ENCODE measurements at places on chromosomes 2 and 18.

GRCh38 chr2:240428245-240428644 lies 7.2 kb upstream of the GPC1 start:
- no peak for DNase-seq

DNA sequence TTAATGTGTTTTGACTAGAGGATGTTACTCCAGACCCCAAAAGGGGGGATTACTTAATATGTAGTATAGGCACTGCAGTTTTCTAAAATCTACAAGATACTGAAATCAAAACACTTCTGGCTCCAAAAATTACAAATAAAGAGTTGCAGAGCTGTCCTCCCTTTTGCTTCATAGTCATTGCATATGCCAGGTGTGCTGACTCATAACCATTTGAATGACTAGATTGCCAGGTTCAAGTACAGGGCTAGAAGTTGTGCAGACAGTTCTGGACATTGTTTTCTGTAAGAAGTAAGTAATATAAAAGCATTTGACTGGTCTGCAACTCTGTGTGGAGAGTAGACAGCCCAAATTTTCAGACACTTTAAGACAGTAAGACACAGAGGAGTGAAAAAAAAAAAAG lies 6.7 kb downstream of the CWC22 start:
- no peak for DNase-seq

DNA sequence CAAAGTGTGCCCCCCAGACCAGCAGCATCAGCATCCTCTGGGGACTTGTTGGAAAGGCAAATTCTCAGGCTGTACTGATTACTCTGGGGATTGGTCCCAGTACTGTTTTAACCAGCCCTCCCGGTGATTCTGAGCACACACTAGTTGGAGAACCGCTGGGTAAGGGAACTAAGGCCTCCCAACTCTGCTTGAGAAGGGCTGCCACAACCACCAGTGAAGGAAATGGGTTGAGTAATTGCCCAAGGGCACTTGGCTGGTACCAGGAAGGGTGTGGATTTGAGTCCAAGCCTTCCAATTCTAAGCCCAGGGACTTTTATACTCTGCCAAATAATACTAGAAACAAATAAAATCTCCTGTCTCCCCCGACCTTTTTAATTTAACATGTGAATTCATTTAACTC lies 219.9 kb downstream of the SETBP1 start:
- no peak for DNase-seq

DNA sequence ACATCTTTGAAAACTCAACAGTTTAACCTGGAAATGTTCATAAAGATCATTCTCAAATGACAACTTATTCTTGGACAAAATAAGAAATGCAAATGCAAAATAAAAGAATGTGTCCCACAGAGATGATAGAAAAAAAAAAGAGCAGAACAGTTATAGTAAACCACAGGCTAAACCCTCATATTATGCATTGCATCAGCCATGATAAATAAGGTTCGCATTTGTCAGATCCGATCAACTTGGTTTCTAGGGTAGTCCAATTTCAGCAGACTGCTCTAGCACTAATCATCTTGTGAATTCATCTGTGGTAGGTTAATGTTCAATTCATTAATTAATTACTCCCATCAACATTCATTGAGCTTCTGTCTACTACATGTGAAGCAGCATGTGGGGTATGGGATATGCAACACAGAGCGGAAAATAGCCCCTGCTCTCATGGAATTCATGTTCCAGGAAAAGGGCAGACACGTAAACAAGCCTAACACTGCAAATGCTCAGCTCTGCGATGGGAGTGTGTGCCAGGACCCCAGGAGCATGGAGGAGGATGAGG lies 316.2 kb upstream of the REV1 start:
- no peak for DNase-seq

GRCh38 chr2:230434677-230435324 lies 18.8 kb downstream of the SP100 start:
- no peak for DNase-seq

- no peak for DNase-seq
Observed at GRCh38 chr2:233728723-233729301, at the start of gene UGT1A3. UGT1A3 (plus strand) TSS chr2:233729042; CDS start chr2:233729127, 85 bp downstream.

DNA sequence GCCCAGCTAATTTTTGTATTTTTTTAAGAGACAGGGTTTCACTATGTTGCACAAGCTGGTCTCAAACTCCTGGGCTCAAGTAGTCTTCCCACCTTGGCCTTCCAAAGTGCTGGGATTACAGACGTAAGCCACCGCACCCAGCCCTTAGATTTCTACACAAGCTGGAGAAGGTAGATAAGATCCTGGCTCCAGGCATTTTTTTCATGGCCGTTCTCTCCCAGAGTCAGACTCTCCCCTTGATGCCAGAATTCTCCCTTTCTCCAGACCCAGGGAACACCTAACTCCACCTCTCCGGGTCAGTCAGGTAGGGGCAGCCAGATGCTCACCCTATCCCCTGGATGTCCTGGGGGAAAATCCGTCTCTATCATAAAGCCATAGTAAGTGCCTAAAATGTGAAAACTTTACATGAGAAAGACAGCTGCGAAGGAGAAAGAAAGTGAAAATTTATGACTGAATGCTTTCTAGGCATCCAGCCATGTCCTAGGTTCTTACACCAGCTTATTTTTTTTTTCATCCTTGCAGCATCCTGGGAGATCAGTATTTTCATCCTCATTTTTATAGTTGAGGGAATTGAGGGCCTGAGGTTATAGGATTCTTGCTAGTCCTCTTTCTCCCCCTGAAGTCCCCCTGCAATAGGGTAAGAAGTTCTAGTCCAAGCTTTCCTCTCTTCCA lies 16.3 kb downstream of the SIX3 start:
- no peak for DNase-seq

GRCh38 chr2:30218338-30218713 lies 13.0 kb upstream of the LBH start:
- no peak for DNase-seq

DNA sequence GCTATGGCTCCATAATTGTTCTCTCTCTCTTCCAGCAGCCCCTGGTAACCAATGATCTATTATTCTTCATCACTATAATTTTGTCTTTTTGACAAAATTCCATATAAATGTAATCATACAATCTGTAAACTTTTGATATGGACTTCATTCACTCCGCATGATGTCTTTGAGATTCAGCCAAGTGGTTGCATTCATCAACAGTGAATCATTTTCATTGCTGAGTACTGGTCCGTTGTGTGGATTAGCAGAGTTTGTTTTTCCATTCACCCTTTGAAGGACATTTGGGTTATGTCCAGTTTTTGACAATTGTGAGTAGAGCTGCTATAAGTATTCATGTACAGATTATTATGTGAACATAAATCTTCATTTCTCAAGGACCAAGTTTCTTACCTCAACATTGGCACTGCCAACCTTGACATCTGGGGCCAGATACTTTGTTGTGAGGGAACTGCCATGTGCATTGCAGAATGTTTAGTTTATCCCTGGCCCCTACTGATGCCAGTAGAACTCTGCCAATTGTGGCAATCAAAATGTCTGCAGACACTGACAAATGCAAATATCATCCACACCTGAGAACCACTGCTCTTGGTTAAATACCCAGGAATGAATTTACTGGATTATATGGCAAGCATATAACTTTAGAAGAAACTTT lies 48.4 kb upstream of the BCL2L11 start:
- no peak for DNase-seq

GRCh38 chr18:69002233-69002632 lies 204.4 kb downstream of the CCDC102B start:
- no peak for DNase-seq

- peak; percentile 61 for DNase-seq
Observed at GRCh38 chr2:233426619-233427342, 72.5 kb downstream of the DGKD start.

DNA sequence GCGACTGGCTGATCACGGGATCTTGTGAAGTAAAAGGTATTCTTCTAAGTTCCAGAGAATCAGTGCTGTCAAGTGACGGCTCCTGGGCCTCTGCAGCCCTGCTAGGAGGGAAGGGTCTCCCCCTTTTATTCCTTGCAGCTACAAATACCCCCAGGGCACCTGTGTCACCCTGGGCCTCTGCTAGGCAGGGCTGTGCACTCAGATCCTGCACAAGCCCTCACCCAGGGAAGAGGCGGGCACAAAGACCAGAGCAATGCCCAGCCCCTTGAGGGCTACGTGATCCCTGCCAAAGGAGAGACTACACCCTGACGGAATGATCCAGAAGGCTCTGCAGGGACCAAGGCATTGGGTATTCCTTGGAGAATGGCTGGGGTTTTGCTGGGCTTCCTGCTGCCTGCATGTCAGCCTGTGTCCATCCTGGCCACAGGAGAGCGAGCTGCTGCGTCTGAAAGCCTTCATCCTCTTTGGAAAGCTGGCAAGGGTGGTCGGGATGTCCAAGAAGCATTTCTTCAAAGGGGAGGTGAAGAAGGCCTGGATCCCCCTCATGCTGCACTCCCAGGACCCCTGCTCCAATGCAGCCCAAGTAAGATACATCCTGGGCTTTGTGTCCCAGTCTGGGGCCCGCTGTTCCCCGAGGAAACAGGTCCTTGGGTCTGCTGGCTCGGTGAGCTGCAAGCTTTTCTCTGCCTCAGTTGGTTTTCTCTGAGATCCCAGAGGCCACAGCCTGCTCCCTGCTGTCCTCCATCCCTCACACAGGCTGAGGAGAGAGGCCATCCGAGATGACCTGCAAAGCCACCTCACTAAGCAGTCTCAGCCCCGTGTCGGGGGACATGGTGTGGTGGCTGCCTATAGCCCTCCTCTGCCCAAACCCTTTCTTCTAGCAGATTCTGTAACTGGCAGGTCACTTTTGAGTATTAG lies 24.9 kb downstream of the HJURP start:
- DNase-seq, result no peak

DNA sequence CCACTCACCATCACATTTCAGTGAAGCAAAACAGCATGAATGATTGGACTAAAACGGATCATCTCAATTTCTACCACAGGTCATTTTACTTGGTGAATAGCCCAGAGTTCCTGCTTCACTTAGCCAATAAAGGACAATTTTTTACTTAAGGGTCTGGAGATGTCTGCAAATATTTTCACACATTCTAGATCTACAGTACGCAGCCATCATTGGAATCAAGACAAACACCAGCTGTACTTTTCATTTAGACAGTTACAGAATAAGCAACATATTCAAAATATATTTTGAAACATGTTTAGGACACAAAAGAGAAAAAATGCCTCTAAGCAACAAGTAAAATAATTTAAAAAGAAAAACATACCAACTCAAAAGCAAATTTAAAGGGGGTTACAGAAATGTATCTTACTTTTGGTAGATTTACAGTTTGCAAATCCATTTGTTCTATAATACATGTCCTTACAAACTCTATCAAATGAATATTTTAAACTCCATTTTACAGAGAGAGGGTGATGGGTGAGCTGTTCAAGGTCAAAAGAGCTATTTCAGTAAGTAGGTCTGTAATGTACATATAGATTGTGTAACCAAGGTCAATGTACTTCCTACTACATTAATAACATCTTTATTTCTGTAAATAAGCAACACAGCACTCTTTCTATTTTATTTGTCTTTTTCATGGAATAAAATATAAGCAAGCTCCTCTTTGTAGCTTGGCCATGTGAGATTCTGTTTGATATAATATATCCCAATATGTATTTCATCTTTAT lies 13.4 kb downstream of the PPP1R1C start:
- DNase-seq, result no peak

- DNase-seq, result no peak
Observed at GRCh38 chr2:109503191-109503590, 110.6 kb downstream of the SEPTIN10 start.

DNA sequence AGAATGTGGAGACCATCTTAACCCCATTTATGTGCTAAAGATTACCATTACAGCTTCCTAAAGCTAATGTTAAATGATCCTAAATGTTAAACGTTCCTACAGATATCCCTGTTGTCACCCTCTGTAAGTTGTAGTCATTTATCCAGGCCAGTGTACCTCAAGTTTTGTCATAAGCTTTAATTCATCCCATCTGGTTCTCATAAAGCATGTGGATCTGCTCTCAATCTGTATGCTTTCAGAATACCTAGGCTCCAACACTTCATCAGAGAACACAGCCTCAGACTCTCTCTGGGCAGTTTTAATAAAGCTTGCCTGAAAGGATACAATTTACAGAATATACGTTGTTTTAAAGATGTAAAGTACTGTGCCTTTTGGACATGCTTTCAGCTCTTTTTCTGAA lies 4.2 kb upstream of the CCDC178 start:
- DNase-seq, result no peak

DNA sequence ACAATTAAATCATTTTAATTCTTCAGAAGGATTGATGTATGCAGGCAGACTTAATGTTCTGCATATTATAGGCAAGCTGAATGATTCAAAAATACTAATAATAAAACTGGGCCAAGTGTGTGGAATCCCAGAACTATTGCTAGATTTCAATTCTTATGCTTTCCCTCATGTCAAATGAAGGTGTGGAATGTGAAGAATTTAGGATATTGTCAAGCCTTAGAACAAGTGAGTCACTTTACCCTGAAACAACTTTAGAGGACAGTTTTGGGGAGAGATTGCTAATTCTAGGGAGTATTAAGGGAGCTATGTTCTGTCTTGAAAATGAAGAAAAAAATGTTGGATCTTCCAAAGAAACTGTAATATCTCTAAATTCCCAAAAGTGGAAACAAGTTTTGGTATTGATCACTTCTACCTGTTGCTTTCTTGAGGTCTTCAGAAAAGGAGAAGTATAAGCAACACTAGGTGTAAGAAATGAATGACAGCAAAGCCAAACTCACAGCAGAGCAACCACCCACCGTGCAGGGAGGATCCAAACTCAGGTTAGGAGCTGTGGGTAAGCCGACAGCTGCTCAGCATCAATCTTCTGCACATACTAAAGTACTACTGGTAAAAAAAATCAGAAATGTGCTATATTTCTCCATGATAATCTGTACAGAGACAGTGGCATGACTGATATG lies 818.1 kb downstream of the SLC4A3 start:
- no peak for DNase-seq

GRCh38 chr18:31575515-31576257 lies 16.0 kb upstream of the TTR start:
- no peak for DNase-seq

All from activated CD4-positive, alpha-beta T cell treated with anti-CD3 and anti-CD28 coated beads for 24 hours (primary cell).